Activated CD4-positive, CD25-positive, alpha-beta regulatory T cell treated with anti-CD3 and anti-CD28 coated beads, Interleukin-2, amount 50 U/mL, for 16 hours (primary cell): ENCODE measurements at places on chromosomes 3 and 15.

DNA sequence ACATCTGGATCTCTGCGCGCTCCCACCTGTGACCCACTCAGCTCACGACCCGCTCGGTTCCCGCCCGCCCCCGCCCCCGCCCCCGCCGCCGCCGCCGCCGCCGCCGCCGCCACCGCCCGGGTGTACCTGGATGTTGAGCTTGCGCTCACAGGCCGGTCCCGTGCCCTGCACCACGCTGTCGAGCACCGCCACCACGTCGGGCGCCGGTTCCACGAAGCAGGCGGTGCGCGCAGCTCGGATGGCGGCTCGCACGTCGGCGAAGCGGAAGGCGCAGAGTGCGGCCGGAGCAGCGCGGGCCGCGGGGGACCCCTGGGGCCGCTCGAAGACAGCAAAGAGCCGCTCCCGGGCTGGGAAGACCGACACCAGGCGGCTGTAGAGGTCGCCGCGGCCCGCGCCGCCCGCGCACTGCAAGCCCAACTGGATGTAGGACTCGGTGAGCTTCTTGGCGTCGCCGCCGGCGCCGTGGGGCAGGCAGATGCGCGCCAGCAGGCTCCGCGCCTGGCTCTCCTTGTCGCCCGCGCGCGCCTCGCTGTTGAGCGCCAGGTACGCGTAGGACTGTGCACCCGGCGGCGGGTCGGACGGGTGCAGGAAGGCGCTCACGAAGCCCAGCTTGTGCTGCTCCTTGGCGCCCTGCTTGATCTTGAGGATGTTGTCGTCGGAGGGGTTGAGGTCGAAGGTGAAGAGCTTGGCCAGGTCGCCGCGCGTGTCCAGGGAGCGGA is 1.1 kb downstream of the PLXND1 start:
- DNase-seq, result no peak

DNA sequence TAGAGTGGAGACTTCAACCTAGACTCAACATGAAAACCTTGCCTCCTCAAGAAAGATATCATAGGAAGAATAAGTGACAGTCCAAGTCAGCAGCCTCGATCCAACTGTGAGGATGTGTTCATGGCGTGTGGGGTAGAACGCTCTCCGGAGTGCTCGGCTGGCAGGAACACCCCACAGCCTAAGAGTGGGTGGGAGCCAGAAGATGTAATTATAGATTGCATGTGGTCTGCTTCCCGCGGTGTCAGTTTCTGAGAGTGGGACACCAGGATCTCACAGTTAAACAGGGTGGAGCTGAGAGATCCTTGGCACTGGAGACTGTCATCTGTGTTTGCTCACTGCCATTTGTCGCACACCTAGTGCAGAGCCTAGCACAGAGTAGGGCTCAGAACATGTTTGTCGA is 158.0 kb downstream of the CTNNB1 start:
- no peak for DNase-seq

DNA sequence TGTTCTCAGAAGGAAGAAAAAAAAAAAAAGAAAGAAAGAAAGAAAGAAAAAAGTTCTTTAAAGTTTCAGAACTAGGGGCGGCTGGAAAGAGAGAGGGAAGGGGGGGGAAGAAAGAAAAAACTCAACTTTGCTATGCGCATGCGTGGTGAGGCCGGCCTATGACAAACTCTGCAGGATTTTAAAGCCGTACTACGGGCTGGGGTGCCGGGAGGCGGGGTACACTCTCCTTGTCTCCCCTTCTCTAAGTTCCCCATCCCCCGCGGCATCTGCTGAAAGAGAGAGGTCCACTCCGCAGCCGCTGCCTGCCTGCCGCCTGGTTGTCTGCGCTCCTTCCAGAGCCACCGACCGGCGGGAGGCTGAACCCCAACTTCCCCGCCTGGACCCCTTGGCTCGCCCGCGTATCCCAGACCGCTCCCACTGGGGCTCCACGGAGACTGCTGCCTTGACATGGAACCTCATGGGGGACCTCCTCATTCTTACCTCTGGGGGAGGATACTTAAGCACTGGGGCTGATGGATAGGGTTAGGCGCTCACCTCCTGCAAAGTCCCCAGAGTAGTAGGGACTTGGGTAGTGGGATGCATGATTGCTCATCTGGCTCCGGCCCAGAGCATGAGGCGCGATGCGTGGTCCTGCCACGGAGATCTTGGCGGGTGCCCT is 1.4 kb upstream of the WNT5A start:
- no peak for DNase-seq

- DNase-seq, result no peak
Observed at GRCh38 chr3:25442486-25442885, 14.4 kb downstream of the RARB start.
